ENCODE measurements at places on chromosomes 2 and 18.

GRCh38 chr18:21262244-21262643 is 20.2 kb downstream of the GREB1L start:
- no peak for DNase-seq

GRCh38 chr2:128399256-128399655 is 80.6 kb upstream of the HS6ST1 start:
- DNase-seq = no peak

GRCh38 chr2:190342611-190343010 is 778 bp upstream of the INPP1 start:
- no peak for DNase-seq

DNA sequence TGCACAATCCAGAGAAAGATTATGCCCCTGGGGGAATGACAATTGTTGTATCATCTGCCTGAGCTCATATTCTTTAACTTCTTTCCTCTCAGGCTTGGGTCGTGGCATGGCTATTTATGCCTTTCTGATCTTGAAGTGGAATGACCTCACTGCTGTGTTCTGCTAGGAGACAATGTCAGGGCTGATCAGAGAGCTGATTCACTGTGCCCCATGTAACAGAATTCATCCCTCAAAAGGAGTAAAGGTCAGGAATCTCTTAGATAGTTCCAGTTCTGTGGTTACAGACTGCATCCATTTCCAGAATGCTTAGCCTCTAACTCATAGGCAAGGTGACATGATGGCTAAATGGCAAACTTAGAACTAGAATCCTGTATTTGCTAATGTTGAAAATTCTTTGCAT is 511.7 kb upstream of the CNTNAP5 start:
- DNase-seq = no peak

DNA sequence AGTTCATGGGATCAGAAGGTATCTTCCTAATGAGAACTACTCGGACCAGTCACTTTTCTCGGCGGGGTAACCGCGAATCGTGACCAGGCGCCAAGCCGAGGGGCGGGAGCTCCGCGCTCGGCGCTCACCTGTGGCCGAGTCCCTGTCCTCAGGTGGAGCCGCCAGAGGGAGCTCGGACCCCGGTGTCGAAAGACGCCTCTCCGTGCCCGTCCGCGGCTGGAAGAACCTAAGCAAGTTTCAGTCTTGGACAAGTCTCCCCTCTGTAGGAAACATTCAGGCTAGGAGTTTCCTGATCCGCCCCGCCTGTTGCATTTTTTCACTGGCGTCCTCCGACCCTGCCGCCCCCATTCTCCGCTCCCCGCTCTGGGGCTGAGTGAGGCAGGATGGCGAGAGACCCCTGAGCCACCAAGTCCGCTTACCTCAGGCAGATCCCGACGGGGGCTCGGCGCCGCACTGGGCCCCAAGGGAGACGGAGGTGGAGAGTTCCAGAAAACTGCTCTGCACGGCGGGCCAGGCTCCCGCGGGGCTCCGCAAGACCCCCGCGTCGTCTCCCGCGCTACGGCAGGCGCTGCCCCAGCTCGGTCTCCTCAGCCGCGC is 480 bp downstream of the DSEL start:
- no peak for DNase-seq

GRCh38 chr2:115678129-115678528 is 1235.7 kb downstream of the DPP10 start:
- DNase-seq = no peak

GRCh38 chr2:95077861-95078603 is 43.6 kb downstream of the MRPS5 start:
- DNase-seq = no peak

DNA sequence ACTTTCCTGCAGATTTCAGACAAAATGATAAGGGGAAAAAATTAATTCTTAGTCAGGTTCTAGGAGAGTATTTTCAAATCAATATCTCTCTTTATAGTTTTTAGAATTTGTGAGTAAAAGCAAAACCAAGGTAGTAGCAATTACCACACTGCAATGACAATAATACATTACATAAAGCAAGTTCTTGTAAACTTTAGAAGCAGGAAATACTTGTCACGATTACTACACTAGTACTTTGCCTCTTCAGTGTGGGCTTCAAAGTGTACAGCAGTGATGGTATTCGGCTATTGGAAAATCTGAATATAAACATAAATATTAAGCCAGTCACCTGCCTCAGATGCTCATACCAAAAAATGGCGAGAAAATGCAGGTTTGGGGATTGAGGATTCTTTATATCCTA is 81.0 kb downstream of the ALPK2 start:
- DNase-seq = no peak

GRCh38 chr2:105103481-105103880 is 65.6 kb downstream of the MRPS9 start:
- DNase-seq = no peak

- DNase-seq = no peak
Measured at GRCh38 chr18:10442551-10442971, 11.9 kb upstream of the APCDD1 start.

- DNase-seq = no peak
Measured at GRCh38 chr18:74459889-74460288, 2.8 kb upstream of the DIPK1C start.

- DNase-seq = no peak
Measured at GRCh38 chr2:1816414-1816911, 72.1 kb upstream of the PXDN start.

- no peak for DNase-seq
Measured at GRCh38 chr18:51066273-51066672, 36.3 kb downstream of the SMAD4 start.

DNA sequence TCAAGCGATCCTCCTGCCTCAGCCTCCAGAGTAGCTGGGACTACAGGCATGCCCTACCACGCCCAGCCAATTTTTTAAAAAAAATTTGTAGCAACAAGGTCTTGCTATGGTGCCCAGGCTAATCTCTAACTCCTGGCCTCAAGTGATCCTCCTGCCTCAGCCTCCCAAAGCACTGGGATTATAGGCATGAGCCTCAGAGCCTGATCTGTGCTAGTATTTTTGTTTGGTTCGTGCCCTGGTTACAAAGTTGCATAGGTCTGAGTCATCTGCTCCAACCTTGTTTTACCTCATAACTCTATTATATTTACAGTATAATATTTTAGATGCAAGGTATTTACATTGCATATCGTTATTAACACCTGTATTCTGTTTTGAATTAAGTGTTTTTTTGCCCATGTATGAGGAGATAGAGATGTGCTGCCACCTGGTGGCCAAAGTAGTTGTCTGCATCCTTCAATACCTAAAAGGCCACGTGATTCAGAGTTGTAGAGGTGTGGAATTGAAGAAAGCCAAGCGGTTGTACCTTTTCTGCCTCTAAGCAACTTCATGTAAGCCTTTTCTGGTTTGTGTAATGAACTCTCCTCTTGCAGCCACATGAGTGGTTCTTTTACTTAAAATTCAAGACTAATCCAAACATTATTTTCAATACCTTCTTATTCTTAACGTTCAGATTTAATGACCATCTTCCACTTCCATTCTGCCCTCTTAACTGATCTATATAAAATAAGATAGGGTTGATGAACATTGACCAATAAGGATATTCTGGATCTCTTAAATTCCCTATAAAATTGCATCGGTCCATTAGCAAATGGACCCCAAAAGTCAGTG is 19.9 kb upstream of the CABYR start:
- DNase-seq = peak; percentile 75

GRCh38 chr2:44779793-44780192 is 161.7 kb upstream of the SIX3 start:
- no peak for DNase-seq

GRCh38 chr2:158747281-158747680 is 47.8 kb upstream of the DAPL1 start:
- no peak for DNase-seq

- no peak for DNase-seq
Measured at GRCh38 chr2:6545336-6545735, 320.4 kb downstream of the CMPK2 start.

DNA sequence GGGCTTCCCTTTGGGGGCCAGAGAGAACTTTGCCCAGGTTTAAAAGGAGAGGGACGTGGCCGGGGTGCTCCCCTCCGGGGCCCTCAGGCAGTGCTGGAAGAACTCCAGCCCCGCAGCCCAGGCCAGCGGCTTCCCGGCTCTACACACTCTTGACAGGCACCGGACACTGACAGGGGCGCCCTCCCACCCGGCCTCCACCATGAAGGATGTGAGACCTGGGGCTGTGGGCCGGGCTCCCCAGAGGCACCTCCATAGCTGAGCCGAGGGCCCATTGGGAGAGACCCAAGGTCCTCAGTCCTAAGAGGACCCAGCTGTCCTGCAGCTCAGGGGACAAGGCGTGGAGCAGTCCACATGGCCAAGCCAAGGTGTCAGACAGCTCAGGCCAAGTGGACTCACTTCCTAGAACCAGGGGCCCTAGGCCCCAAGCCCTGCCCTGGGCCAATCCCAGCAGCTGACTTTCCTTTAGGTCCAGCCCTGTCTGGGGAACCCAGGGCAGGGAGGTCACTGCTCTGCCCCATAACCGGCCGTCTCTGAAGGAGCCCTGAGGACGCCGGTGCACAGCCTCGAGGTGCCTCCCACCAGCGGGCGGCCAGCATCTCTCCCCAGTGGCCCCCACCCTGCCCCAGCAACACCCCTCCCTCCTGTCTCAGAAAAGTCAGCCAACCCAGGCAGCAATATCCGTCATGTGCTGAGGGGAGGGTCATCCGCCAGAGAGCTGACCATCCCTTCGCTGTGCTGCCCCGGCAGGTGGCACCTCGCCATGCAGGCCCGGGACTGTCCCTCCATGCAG is 51.8 kb downstream of the BIN1 start:
- DNase-seq = no peak

GRCh38 chr18:45626330-45627203 is 11.3 kb downstream of the SLC14A2 start:
- no peak for DNase-seq

DNA sequence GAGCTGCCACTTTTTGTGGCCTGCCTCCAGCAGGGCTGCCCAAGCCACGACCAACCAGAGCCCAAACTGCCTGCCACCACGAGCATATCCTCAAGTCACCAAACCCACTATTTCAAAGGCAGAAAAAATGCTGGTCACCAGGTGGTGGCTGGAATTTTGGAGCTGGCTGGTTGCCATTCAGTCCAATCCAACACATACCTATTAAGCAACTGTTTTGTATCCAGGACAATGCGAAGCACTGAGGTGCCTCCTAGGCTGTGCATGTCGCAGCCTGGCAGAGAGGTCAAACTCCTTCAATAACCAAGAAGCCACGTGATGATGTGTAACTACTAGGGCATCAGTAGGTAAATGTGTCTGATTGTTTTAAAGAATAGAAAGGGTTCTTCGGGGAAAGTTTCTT is 108.3 kb upstream of the PPP1CB start:
- no peak for DNase-seq

DNA sequence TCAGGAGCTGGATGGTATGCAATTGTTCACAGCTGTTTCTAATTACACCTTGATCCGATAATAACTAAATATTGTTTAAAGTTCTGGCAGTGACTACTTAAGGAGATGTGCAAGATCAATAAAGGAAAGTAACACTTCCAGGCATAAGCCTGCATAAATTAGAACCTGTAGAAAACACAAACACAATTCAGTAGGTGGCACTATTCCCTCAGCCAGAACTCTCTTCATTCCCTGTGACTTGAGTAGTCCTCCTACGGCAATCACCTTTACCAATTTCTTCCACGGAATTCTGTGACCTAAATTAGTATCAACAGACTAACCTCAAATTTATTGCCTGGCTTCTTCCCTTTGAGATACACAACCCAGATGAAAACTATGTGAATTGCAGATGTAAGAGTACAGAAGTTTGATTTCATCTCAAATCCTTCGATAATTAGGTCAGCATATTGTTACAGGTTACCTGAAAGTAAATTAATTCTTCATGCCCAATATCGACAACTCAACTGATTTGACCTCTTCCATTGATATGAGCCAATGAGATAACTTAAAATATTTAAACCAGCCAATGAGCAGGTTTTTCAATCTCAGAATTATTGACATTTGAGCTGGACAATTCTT is 137.8 kb downstream of the PID1 start:
- no peak for DNase-seq

GRCh38 chr2:72211350-72211749 is 63.7 kb upstream of the CYP26B1 start:
- no peak for DNase-seq

GRCh38 chr2:8314063-8314462 is 367.8 kb upstream of the ID2 start:
- no peak for DNase-seq

DNA sequence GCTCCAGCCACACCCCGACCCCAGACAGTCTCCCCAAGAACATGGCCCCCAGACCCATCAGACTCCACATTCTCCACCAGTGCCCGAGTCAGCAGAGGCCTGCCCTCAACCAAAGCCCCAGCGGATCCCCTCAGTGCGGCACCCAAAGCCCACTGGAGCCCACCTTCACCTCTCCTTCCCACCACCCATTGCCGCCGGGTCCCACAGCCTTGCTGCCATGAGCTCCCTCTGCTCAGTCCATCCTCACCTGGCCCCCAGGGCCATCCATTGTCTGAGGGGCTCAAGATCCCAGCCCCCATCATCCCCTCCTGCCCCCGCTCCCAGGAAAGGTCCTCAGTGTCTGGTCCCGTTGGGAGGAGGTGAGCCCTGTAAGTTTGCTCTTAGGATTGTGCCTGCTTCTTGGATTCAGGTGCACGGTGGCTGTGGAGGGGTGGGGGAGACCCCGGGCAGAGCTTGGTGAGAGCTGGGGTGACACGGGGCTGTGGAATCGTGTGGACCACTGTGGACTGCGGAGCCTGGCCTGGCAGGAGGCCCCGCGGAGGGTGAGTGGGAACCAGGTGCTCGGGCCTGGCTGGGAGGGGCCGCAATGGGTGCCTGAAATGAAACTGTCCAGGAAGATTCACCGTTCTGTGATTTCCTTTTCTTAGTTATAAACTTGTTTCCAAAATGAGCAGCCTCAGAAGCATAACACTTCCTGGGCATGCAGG is 32.7 kb upstream of the GPC1 start:
- no peak for DNase-seq

DNA sequence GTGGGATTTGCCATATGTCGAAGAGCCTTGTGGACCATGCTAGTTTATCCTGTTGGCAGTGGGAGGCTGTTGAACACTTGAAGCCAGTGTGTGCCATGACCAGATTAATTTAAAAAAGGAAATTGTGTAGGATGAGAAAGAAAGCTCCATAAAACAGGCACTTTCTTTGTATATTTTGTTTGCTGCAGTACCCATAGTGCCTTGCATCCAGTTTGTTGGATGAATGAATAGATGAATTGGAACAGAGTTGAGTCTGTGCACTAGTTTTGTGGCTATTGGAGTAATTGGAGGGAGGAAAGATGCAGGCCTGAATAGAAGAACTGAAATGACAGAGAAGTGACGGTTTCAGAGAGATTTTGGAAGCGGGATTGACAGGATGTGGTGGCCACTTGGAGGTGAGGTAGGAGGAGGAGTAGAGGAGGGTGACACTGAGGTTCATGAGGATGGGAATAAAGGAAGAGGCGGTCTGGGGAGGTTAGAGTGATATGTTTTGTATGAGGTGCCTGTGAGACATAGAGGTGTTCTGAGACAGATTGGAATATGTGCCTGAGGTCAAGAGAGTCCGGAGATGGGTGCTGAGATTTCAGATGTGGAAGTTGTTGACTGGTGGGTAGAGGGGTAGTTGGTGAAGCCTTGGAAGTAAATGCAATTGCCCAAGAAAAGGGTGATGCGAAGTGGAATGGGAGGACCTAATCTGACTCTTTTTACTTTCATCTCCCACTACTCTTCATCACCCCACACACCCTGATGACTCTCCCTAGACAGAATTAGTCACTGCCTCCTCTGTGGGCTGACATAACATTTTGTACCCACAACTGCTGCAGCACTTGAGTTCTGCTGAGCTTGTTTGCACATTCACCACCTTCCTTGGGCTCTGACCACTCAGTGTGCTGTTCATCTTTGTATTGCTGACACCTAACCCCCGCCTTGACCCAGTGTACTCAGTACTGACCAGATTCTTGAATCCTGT is 5.1 kb downstream of the DGUOK start:
- DNase-seq = no peak

Data from DND-41 (cell line).